ENCODE measurements at places on chromosomes 4 and X. TPM values are rescaled to one million over a fixed set of nuclear protein-coding genes. Genes with fewer than 3 reads are reported as not detected.

- DNase-seq, result no peak
Observed at GRCh38 chr4:8209181-8209874, 10.2 kb downstream of the SH3TC1 start.

DNA sequence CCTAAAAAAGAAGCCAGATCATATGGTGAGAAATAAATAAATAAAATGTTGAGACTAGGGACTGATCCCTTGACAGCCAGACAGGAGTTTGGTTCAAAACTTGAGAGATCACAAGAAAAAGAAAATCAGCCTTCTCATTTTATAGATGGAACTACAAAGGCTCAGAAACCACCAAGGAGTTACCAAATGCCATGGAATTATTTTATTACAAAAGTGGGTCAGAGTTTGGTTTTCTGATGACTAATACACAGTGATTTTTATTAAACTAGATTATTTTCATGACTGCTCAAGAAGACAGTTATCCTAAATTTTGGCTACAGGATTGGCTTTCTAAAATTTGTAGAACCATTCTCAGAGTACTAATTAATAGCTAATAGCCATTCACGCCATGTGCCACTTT is 6.2 kb downstream of the CXCL1 start:
- DNase-seq, result no peak

GRCh38 chrX:70970482-70970995 is 39.6 kb upstream of the SLC7A3 start:
- DNase-seq, result peak; percentile 24

GRCh38 chr4:29467044-29467717 is 1253.0 kb upstream of the PCDH7 start:
- DNase-seq, result no peak

GRCh38 chrX:98065151-98065550 is 1181.4 kb downstream of the RPA4 start:
- DNase-seq, result no peak

- peak; percentile 15 for DNase-seq
Observed at GRCh38 chr4:143207555-143207954, 22.8 kb downstream of the USP38 start.

GRCh38 chrX:122220644-122221373 is 963.3 kb upstream of the GRIA3 start:
- no peak for DNase-seq

- DNase-seq, result no peak
Observed at GRCh38 chr4:15232366-15233263, 195.2 kb upstream of the C1QTNF7 start.

- DNase-seq, result no peak
Observed at GRCh38 chr4:60938621-60939020, 261.5 kb upstream of the ADGRL3 start.

- DNase-seq, result no peak
Observed at GRCh38 chrX:135697601-135698000, 15.8 kb upstream of the CT45A1 start.

DNA sequence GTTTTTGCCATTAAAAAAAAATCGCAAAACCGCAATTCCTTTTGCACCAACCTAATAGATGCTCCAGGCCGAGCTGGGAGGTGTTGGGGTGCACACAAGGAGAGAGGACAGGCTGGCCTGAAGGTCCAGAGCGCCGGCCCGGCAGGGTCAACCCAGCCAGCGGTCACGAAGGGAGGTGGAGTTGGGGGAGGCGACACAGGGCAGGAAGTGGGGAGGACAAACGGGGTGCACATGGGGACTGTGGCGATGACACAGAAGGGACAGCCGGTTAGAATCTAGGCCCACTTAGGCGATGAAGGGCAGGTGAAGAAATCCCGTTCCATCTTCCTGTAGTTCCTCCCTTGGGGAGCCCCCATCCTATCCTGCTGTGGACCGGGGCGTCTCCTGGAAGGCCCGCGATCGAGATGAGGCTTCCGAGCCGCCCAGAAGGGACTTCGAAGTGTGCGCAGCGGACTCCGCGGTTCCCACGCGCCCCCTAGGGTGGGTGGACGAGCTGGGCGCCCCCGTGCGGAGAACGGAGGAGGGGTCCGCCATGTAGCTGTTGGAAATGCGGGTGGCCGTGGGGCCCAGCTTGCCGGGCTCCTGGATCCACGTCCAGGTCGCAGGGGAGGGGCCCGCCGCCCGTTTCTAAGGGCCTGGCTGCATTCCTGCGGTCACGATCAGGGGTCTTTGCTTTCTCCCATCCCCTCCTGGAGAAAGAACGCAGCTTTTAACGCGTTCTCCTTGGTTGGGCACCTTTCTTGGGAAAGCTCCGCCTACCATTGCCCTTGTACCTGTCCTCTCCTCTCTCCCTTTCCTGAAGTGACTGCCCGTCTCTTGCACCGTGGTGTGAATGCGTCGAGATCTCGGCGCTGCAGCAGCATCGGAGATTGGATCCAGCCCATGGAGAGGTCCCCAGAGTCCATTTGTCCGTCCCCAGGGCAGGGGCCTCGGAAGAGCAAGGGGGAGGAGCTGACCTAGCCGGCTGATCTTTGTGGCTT is 17.0 kb upstream of the HPF1 start:
- DNase-seq, result peak; percentile 53

DNA sequence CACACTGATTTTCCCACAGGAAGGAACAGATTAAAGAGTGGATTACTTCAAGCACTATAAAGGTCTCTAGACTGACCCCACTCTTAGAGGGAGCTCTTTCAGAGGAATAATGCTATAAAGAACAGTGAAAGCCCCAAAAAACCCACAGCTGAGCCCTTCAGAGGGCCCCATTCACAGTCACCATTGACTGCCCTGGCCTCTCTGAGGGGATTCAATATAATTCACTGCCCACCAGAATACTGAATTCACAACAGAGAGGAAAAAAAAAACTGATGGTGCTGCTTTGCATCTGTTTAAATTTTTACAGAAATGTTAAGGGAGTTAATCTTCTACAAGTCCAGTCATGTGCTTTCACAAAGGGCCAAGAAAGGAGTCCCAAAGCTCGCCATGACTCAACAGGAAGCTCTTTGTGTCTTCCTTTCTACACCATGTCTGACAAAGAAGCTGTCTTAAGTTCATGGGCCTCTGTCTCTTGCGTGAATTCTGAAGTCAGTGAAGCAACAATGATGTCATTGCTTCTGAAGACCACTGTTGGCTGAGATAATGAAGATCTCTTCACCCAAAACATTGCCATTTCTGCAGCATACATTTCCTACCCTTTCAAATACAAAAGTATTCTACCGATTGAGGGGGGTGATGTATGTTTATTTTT is 174.9 kb downstream of the ADAMTS3 start:
- no peak for DNase-seq

DNA sequence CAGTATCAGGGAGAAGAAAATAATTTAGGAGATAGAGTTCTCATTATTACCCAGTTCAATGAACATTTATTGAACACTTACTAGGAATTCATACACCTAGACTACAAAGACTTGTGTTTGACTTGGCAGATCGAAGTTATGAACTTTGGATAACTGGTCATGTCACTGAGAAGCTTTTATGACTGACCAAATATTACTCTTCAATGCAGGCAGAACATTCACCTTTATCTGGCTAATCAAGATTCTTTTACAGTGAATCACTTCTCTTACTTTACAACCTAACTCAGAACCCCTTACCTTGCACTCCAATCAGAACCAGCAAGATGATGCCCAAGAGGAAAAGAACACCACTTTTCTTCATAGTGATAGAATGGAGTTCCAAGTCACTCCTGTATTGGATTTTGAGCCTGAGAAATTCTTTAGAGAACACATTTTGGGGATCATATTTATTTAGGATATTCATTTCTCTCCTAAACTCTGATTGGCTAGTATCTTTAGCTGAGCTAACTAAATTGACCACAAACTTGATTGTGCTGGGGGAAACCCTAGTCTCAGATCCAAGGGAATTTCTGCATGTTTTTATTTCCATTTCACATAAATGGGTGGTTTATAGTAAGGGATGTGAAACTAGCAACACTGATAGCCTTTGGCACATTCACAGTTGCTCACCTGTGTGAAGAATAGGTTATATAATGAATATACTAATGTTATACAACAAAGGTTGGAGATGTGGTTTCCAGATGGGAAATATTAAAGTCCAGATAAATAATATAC is at the start of gene CXCL9:
CXCL9 (minus strand) TSS at position 421 of the 774 bp plus-strand sequence; CDS start at position 361, 60 bp downstream.
- DNase-seq, result no peak

DNA sequence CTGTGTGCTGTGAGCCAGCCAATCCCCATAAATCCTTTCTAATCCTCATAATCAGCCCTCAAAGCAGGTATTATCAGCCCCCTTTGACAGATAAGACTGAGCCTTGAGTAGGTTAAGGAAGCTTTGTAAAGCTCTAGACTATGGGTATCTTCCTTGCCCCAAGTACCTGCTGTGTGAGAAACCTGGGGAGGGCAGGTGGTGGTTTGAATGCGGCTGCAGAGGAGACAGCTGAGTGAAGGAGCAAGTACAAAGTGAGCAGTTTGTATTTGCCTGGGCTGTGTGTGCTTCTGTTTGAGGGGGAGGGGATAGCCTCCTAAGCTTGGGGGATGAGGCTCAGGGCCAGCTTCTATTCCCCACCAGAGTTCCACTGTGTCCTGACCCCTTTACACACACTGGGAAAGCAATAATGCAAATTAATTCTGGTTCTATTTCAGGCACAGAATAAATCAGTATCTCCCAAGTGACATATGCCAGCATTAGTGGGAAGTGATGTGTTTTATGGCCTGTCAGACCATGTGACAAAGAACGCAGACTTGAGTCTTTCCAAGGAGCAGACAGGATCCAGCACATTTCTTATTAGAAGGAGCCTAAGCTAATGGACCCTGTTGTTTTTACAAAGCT is 63.5 kb downstream of the EVC start:
- DNase-seq, result no peak

GRCh38 chr4:170087163-170087700 is 2.5 kb downstream of the AADAT start:
- DNase-seq, result no peak

DNA sequence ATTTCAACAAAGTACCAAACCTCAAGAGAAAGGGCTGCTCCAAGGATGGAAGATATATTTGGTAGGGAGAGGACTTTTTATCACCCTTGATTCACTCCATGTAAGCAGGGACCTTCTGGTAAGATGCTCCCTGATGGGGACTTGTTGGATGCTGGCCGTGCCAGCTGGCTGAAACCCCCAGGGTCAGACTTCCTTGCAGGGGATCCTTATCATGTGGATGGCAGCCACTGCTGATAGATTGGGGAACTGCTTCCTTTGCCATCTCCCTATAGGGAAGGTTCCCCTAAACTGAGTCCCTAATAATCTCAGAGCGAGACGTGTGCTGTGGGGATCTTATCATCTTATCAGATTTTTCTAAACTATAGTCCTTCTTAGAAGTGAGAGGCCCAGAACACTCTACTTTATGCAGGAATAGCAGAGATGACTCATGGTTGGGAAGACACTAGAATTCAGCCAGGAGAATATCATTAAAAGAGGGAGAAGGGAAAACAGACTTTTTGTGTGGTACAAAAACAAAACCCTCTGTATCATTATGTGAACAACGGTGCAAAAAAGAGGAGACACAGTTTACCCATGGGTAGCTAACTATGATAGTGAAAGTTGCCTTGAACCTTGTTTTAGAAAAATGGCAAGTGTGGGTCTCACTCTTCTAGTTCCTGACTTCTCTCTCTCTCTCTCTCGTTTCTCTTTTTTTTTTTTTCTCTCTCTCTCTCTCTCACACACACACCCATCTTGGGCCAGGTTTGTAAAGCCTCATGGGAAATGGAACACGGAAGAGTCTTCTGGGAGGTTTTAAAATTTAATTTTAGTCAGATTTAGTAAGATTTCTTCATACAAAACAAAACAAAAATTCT is 16.1 kb downstream of the RHOH start:
- DNase-seq, result no peak

- no peak for DNase-seq
Observed at GRCh38 chr4:103089481-103089880, 10.2 kb downstream of the BDH2 start.

GRCh38 chr4:150371869-150372268 is 210.1 kb upstream of the MAB21L2 start:
- DNase-seq, result no peak

Gene MAGEA2
- total RNA-seq, result 27.5 TPM

Gene FGD1
- total RNA-seq, result 0.07 TPM

Gene KIAA1210
- not detected for total RNA-seq

Gene LRCH2
- 2.6 TPM for total RNA-seq

Gene PPP2R2C
- total RNA-seq, result 0.04 TPM

Gene SLC6A14
- total RNA-seq, result 0.04 TPM

Gene STPG2
- total RNA-seq, result not detected

Gene SPANXD
- not detected for total RNA-seq

Data from K562 (cell line).